ENCODE measurements at places on chromosomes 1 and 21.

DNA sequence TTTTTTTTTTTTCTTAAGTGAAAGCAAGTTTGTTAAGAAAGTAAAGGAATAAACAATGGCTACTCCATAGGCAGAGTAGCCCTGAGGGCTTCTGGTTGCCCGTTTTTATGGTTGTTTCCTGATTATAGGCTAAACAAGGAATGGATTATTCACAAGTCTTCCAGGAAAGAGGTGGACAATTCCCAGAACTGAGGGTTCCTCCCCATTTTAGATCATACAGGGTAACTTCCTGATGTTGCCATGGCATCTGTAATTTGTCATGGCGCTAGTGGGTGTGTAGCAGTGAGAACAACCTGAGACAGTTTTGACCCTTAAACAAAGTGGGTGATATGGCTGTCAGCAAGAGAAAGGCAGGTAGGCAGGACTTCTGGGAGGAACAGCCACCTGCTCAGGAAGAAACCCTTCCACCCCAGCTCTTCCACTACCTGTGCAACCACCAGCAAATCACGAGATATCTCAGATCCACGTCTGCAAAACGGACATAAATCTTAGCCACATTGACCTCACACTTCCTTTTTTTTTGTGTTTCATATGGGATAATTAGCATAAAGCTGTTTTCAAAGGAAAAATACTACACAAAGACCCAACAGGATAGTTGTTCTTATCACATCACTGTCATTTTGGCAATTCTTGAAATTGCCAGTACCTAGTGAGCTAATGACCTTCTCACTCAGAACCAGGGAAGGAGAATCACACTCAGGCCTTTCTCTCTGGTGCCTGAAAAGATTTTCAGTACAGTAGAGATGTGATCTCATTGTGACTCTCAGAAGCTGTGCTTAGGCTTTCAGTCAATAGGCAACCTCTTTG lies 34.8 kb upstream of the DUSP10 start:
- no peak for DNase-seq

- DNase-seq = peak; percentile 23
Observed at GRCh38 chr1:6208723-6209660, 3.1 kb downstream of the RNF207 start.

DNA sequence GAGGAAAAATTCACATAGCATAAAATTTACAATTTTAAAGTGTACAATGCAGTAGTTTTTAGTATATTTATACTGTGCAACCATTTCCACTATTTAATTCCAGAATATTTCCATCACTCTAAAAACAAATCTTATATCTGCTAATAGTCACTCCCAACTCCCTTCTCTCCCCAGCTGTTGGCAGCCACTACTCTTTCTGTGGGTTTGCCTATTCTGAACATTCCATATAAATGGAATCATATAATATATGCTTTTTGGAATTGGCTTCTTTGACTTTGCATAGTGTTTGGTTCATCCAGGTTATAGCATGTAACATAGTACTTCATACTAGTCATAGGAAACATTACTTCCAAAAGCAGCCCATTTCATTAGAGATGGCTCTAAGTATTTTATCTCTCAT lies 25.0 kb upstream of the TMEM39B start:
- DNase-seq = no peak

- peak; percentile 68 for DNase-seq
Observed at GRCh38 chr1:195714248-195714647, 894.0 kb downstream of the KCNT2 start.
